ENCODE measurements at places on chromosomes 16 and 17.

DNA sequence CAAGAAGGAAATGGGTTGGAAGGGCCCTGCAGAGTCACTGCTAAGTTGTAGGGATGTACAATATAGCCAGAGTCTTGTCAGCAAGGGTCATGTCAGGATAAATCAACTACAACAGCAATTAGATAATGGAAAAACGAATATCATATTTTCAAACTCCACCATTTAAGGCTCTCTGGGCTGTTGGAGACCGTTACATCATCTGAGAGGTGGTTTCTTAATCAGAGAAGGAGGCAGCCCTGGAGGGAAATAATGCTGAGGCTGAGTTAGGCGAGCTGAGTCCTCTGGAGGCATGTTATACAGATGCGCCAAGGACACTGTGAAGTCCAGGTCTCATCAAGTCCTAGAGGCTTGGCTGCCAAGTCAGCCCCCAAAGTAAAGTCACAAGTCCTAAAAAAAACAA is 30.3 kb downstream of the LYRM9 start:
- DNase-seq: no peak

DNA sequence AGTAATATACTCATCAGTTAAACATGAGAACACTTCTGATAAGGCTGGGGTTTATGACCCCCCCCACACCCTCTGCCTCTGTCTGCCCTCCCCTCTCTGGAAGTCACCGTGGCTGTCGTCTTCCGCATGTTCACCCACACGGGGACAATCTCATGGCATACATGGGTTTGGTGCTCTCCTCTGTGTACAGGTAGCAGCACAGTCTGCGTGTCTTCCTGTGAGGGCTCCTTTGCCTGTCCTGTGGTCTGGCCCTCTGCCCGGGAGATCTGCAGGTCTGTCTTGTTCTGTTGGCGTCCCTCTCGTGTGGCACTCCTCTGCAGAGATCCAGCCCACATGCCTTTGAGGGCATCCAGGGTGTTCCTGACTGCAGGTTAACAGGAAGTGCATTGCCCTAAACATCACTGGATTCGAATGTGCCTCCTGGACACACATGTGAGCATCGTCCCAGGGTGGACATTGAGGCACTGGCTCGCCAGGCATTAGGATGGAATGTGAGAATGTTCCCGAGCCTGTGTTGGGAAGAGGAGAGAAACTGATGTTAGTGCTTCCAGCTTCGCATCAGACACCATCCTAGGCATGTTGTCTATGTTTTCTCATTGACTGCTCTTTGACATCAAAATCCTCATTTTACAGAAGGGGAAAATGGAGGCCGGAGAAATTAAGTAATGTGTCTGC is 54.5 kb downstream of the NKD1 start:
- no peak for DNase-seq

DNA sequence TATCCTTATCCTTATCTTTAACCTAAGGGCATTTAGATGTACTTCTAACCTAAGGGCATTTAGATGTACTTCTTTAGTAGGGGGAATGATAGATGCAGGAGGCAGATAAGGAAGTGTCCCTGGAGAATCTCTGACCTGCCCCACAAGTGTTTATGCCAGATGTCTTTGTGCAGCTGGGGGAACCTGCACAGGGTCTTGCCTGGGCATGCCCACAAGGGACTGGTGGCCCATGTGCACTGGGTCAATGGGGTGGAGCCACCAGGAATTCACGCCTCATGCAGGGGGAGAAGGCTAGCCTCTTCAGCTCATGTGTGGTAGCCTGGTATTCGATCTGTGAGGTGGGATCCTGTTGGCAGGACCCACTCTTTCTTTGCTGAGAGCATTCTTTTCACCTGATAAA is 38.0 kb downstream of the CA10 start:
- DNase-seq: no peak

GRCh38 chr17:57631871-57632270 is 113.2 kb downstream of the CCDC182 start:
- DNase-seq: no peak

- no peak for DNase-seq
Measured at GRCh38 chr17:61265397-61265796, 134.2 kb upstream of the TBX2 start.

- DNase-seq: no peak
Measured at GRCh38 chr17:31408586-31408985, 17.1 kb downstream of the RAB11FIP4 start.

- DNase-seq: peak; percentile 87
Measured at GRCh38 chr17:79741751-79742588, 11.2 kb downstream of the ENPP7 start.

GRCh38 chr16:12160249-12160648 is 183.7 kb downstream of the SNX29 start:
- no peak for DNase-seq

DNA sequence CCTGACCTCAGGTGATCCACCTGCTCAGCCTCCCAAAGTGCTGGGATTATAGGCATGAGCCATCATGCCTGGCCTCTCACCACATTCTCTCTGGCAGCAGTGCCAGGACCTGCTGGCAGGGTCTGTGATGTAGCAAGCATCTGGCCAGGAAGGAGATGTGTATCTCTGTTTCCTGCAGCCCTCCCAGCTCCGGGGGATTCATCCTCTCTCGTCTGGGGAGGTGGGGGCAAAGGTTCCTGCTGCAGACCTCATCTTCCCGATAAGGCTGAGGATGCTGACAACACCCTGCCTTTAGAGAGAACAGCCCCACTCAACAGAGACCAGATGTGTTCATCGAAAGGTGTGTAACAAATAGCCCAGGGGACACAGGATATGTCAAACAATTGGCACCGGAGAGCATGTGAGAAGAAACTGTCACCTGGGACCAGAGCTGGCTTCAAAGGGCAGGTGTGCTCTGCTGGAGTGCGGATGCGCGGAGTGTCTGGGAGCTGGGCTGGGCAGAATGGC is 54.8 kb upstream of the SEC14L1 start:
- DNase-seq: no peak

DNA sequence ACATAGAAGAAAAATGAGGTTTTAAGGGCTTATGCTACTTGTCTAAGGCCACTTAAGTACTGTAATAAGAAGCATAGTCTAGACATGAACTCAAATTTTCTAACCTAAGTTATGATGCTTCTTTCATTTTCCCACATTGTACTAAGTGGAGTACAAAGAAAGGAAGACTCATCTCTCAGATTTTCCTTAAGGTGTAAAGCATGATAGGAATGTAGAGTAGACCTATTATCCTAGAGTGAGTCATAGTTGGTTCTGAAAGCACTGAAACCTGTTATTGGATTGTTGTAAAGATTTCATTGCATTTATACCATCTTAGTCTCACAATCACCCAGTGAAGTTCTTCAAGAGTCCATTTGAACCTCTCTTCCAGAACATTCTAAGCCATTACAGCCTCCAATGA is 343.8 kb downstream of the TOX3 start:
- no peak for DNase-seq

DNA sequence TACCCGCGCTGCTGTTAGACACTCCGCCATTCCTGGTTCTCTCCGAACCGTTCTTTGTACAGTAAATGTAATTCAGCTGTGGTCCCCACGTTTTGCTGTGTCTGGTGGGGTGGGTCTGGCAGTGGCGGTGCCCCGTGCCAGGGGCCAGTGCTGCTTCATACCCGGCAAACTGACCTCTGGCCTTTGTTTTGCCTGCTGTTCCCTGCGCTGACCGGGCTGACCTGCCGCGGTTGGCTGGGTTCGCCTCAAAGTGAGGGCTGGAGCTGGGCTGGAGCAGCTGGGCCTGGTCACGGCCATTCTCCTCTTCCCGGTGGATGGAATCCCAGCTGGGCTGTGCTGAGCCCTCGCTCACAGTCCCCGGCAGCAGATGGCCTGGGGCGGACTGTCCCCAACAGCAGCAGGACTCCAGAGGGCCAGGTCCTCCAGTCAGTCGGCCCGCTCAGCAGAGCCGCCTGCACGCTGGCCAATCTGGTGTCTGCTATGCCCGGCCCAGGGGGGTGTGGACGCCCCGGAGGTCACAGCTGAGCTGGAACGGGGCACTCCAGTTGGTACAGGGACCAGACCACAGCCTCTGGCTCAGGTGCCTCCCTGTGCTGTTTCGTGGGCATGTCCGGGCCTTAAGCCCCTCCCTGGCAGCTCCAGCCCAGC is 1.5 kb upstream of the WFIKKN1 start:
- DNase-seq: no peak

GRCh38 chr16:57884655-57885133 is 82.4 kb upstream of the KIFC3 start:
- DNase-seq: no peak

- no peak for DNase-seq
Measured at GRCh38 chr17:12709063-12709462, 43.4 kb downstream of the MYOCD start.

DNA sequence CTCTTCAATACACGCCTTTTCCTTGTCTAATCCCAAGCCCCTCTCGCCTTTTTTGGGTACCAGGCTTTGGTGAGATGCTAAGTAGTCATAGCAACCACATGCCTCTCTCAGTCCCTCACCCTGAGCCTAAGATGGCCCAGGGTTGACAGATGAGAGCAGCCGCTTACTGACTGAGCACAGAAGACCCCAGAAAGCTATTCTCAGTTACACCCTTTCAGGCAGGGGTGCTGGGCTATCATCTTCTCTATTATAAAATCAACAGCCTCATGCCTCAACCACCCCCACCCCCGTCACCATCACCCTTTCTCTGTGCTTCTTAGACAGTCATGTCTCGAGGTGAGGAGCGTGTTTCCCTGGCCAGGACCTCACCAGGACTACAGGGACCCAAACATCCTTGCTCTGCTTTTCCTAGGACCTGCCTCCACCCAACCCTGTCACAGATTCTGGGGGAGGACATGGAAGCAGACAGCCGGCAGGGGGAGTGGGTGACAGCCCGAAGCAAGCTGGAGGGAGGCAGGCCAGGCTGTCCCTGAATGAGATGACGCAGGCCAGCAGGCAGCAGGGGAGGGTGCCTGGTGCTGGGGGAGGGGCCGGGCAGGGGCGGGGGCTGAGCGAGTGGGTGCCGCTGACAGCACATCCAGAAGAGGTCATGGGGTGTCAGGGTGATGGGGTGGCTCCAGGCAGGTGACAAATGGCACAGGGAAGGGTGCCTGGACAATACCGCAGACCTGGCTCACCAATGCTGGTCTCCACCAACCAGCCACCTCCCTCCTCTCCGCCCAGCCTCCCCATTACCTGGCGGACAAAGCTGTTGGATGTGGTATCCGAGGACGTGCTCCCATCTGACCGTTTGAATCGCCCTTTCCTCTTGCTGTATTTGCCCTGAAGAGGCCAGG is 3.1 kb downstream of the CACNB1 start:
- peak; percentile 81 for DNase-seq

DNA sequence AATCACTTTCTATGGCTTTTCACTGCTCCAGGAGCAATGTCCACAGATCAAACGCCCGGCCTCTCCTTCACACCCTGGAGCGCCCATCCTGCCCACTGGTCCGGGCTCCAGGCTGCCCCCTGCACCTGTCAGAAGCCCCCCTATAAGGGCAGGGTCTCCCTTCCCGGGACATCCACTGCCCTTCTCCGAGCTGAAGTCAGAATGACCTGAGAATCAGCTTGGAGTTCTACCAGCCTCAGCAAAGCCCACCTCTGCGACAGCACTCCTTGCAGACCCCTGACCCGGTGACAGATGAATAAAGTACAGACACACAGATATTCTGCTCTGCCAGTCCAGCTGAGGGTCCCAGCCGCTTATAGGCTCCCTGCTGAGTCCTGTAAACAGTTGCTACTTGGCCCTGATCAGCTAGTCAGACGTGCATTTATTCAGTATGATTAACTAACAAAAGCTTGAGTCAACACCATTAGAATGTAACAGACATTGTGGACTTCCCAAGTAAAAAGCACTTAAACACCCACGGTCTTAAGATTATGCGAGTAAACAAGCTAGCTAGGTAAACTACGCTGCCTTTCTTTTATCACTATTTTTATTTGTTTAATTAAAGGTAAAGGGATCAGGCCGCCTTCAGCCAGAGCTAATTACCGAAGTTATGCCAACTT is 4.8 kb downstream of the SLC7A5 start:
- no peak for DNase-seq

DNA sequence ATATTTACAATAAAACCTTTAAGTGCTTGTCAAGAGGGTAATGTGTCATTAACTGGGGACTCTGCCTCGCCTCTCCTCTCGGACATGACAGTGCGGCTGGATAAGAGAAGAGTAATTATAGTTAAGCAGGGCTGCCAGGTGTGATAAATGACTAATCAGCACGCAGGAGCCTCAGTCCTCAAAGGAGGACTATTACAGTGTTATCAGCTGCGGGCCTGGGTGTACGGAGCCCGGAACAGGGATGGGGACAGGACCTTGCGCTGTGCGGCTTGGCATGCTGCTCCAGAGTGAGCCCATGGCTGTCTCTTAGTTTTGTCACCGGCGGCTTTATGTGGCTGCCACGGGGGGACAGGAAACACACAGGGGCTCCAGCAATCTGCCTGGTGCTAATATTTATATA is 607.2 kb downstream of the MAF start:
- no peak for DNase-seq

GRCh38 chr16:30000735-30001631 is 4.9 kb downstream of the INO80E start:
- no peak for DNase-seq

DNA sequence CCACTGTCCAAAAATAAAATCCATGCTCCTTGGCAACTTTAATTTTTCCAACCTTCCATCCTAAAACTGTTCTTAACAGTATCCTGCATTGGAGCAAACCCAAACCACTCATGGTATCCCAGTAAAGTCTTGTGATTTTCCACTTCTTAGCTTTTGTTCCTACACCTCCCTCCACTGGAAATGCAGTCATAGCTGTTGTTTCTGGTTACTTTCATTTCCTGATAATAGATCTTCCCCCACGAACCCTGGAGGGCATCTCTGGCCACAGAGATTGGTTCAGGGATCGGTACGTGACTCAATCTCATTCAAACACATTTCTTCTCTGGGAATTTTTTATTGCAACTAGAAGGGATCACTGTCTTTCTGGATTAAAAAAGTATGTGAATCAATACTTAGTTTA is 276.0 kb downstream of the GRIN2A start:
- no peak for DNase-seq

DNA sequence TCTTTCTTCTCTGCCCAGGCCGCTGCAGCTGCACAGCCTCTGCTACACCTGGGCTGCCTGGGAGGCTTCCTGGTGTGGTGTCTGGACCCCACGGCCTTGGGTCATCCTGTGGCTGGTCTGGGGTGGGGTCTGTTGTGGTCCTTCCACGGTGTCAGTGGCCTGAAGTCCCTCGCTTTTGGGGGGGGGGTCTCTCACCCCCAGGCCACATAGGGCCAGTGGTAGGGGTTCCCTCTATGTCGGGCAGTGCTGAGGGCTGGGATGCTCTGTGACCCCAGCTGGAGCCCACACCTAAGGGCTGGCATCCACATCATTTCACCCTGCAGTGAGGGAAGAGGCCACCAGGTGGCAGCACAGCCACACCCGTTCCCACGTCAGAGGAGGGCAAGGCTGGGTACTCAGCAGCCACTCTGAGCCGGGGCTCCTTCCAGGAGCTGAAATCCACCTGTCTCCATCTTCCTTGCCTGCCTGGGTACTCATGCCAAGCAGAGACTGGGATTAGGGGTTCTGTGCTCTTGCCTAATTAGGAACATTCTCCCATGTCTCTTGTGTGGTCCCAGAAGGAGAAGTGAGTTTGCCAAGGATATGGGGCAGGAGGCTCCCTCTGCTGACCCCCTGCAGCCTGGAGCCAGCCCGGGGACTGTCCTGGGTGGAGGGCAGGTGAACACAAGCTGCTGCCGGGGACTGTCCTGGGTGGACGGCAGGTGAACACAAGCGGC is 13.0 kb downstream of the ENGASE start:
- DNase-seq: peak; percentile 82

GRCh38 chr16:81937305-81938038 is 73.8 kb downstream of the SDR42E1 start:
- no peak for DNase-seq

All from neural progenitor cell (in vitro differentiated cells).